ENCODE measurements at places on chromosomes 6 and 20.
A peak's percentile ranks its signal among the peaks of the same experiment; 100 is the strongest.

GRCh38 chr6:154080461-154081189, 41.6 kb downstream of the OPRM1 start:
- no peak for DNase-seq

- DNase-seq: peak; percentile 55
Observed at GRCh38 chr20:34300809-34301586, 2.2 kb downstream of the AHCY start.

DNA sequence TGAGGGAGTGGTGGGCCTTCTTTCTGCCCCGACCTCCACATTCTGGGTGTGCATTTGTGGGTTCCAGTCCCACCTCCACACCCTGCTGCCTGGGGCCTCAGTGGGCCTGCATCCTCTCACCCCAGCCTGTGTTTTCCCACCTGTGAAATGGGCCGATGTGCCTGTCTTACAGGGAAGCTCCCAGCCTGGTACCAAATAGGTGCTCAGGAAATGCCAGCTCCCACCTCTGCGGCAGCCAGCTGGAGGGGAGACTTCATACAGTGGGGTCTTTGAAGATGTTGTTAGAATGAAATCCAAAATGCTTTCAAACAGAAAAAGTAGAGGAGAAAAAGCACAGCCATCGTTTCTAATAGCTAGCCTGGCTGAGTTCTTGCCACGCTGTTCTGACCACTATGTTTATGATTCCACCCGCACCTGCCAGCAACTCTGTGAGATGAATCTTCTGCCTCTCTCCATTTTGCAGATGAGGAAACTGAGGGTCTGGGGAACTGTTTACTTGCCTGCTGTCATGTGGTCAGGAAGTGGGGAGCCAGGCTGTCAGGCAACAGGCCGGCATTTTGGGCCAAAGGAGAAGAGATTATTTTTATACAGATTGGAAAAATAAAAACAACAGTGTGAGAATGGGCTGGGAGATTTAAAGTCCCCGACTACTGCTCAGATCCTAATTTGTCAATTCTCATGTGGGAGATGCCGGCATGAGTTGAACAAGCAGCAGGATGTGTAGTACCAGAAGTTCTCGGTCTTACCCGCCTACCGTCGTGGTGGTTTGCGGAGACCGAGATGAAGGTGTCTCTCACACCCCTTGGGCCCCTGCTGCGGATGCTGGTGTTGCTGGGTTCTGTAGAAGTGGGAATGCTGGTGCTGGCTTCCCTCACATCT, 4.6 kb downstream of the TMEM181 start:
- no peak for DNase-seq

- DNase-seq: no peak
Observed at GRCh38 chr6:143692696-143693095, 14.9 kb downstream of the PHACTR2 start.

DNA sequence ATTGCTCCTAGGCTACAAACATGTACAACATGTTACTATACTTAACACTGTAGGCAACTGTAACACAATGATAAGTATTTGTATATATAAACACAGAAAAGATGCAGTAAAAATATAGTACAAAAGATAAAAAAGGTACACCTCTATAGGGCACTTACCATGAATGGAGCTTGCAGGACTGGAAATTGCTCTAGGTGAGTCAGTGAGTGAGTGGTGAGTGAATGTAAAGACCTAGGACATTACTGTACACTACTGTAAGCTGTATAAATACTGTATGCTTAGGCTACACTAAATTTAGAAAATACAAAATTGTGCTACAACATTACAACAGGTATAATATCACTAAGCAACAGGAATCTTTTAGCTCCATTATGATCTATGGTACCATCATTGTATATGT, 312.0 kb upstream of the PREP start:
- no peak for DNase-seq

DNA sequence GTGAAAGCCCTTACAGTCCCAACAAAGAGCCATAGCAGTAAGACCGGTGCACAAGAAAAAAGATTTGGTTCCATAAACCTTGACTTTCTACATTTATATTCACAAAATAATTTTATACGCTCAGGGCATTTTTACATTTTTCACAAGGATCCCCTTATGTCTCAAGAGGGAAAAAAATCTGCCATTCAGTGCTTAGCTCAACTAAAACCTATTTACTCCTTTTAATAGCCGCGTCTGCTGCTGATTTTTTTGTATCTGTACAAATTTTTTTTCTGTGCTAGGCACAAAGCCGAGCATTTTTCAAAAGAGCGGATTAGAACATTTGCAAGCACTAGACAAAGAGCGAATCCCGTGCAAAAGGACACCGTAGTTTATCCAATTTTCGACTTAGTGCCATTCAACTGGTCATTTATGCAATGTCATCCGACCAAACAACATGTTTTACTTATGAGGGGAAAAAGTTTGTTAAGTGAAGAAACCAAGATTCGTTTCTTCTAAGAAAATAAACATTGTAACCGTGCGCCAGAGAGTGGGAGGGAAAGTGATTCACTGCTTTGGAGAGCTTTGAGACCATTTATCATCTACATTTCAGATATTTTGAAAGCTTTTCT, 3.7 kb downstream of the TFAP2D start:
- DNase-seq: no peak

GRCh38 chr20:5925551-5925950, 24.8 kb downstream of the TRMT6 start:
- DNase-seq: peak; percentile 16

GRCh38 chr6:43898358-43899131, 128.5 kb downstream of the VEGFA start:
- DNase-seq: no peak

GRCh38 chr6:34565722-34566137, 9.6 kb upstream of the SPDEF start:
- DNase-seq: no peak

DNA sequence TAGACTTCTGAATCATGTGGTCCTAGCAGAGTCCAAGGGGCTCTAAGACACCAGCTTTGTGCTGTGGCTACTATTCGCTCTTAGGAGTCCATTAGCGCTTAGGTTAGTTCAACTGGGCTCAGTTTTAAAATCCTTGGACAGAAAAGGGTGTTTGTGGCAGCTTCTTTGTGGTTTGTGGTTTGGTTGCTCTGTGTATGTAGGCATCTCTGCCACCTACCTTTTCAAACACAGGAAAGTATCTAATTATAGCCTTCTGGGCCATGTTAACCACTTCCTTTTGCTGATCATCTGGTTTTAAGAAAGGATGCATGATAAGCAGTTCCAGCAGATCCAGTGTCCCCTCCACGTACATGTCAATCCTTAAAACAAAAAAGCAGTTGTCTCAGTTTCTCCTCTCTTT, 10.8 kb downstream of the GSTA4 start:
- no peak for DNase-seq

DNA sequence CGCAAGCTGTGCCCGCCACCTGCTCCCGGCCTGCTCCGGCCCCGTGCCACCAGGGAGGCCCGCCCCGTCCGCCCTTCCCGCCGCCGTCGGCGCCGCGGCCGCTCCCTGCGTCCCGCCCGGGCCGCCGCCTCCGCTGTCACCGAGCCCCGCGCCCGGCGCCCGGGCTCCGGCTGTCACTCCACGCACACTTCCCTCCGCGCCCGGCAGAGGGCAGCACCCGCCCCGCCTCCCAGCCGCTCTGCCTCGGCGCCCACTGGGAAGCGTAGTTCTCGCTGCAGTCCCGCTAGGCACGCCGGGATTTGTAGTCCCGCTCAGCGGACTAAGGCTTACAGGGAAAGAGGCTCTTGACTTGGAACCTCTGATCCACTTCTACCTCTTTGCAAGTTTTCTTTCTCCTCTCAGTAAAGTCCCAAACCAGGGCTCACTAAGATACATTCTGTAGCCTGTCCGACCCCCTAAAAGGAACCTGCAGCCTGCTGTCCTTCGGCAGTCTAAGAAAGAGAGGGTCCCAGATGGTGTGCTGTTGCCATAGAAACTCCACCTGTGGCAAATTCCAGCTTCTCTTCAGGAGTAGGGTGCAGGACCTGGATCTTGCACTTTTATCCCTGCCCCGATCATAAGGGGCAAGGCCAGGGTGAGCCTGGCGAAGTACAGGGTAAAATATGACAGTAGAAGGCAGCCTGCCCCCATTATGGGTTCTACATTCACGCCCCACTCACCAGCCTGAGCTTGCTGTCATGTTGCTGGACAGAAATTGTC, at the start of gene TFEB:
Gene TFEB (minus strand): TSS at position 182 of the 759 bp plus-strand sequence. CDS start 44,395 bp downstream, outside the sequence.
- DNase-seq: peak; percentile 98

DNA sequence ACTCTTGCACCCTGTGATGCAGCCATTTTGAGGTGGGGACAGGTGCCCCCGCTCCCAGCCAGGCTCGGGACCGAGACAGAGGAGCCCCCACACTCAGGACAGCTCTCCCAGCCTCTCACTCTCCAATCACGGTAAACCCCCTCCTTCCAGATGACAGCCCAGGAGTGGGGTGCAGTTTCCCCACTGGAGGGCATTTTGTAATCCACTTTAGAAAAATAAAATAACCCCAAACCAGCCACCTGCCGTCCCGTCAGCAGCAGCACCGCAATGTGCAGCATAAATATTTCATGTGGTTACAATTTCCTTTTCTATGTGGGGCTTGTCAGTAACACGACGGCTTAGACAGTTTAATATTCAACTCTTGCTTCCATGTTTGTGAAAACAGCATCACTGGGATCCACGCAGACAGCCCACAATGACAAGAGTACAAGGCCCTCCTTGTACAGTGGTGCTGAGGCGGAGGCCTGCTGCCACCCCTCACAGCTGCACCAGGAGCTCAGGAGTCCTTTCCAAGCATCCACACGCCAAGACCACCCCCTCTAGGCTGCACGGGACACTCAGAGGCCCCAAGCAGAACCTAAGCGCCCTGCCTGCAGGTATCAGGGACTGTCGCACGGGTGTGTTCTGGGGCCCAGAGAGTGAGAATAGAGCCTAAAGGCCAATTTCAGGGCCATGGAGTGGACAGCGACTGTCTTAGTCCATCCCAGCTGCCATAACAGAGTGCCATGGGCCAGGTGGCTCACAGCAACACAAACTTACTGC, 116.7 kb downstream of the JPH2 start:
- DNase-seq: no peak

DNA sequence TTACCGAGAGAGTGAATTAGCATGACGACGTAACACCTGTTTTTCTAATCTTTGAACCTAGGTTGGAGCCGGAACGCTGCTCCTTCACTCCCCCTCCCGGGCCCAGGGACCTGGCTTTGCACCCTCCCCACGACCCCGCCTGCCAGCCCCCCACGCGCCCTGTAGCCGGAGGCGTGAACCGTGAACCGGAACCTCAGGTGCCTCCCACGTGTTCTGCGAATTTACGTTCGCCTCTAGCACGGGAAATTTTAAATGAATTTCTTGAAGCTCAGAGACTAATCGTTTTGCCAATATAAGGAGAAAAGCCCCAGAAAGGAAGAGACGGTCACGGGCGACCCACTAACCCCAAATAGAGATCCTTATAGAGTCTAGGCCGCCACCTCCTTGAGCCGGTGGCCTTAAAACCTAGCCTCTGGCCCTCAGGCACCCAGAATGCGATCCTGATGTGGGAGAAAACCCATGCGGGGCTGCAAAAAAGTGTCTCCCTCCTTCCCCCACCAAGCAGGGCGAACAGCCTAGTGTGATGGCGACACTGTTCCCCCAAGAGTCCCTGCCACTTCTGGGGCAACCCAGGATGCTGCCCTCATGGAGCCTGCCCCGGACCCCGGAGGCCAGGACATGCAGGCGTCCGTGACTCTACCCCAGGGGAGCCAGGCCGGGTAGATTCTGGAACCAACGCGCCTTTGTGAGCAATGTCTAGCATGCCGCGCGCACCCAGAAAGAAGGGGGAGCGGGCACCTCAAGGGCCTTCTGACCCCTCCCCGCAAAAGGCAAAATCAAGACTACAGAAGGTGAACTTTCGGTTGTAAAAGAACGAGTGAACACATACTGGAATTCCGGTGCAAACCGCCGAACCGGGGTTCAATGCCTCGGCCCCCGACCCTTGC, 2.7 kb upstream of the SIM1 start:
- no peak for DNase-seq

DNA sequence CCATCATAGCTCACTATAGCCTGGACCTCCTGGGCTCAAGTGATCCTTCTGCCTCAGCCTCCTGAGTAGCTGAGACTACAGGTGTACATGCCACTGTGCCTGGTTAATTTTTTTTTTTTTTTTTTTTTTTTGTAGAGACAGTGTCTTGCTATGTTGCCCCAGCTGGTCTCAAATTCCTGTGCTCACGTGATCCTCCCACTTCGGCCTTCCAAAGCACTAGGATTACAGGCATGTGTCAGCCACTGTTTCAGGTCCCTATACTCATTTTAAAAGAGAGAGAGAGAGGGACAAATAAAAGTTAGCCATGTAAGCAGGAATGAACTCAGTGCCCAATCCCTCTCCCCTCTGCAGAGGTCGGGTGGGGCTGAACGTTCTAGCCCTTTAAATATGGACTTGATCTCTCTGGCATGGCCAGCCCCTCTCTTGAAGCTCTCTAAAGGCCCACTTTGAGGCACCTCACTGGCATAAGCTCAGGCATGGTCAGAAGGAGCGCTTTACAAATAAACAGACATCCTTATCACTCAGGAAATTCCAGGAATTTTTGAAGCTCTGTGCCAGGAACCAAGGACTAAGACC, 9.0 kb upstream of the SERPINB1 start:
- no peak for DNase-seq

GRCh38 chr20:63188641-63189321, 27.1 kb downstream of the YTHDF1 start:
- no peak for DNase-seq

DNA sequence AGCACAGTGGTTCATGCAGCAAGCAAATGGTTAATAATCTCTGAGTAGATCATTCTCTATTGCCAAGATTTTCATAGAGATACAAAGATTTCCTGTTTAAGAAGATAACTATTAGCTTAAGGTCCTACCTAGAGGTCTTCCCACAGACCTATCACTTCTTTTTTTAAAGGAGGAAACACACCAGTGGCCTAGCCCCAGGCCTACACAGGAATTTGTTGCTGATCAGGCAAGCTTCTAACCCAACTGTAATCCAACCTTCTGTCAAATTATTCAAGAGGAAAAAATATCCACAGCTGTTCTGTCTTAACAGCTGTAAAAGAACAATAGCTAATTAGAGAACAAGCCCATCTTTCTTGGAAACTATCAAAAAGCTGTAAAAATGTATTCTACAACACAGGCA, 332.8 kb downstream of the BTBD9 start:
- no peak for DNase-seq

DNA sequence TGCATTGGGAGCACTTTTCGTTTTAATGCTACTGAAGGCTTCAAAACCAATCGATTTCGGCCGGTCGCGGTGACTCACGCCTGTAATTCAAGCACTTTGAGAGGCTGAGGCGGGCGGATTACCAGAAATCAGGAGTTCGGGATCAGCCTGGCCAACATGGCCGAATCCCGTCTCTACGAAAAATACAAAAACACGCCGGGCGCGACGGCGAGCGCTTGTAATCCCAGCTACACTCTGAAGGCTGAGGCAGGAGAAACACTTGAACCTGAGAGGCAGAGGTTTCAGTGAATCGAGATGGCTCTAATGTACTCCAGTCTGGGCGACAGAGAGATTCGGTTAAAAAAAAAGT, 58.4 kb downstream of the TRIM38 start:
- DNase-seq: peak; percentile 76

DNA sequence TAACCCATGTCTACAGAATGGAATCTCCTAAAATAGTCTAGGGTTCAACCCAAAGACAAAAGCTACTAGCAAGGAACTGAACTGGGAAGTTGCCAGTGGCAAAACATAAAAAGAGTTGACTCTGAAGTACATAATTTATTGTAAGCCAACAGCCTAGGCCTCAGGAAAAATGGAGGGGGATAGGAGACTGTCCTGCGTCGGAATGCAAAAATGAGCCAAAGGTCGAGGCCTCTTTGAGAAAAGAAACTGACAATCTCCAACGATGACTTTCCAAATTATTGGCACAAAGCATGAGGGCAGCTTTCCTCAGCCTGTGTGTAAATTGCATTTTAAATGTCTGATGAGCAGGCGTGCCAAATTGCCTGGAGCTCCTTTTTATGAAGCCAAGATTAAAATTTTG, 2.1 kb downstream of the COL12A1 start:
- DNase-seq: no peak

GRCh38 chr20:24402188-24402587, 67.2 kb upstream of the SYNDIG1 start:
- DNase-seq: no peak
